ENCODE measurements at places on chromosomes 13 and 19.

- DNase-seq = no peak
Measured at GRCh38 chr19:45097776-45098520, 5.0 kb downstream of the PPP1R37 start.

- DNase-seq = peak; percentile 47
Measured at GRCh38 chr19:15666883-15667282, 6.0 kb upstream of the CYP4F12 start.

DNA sequence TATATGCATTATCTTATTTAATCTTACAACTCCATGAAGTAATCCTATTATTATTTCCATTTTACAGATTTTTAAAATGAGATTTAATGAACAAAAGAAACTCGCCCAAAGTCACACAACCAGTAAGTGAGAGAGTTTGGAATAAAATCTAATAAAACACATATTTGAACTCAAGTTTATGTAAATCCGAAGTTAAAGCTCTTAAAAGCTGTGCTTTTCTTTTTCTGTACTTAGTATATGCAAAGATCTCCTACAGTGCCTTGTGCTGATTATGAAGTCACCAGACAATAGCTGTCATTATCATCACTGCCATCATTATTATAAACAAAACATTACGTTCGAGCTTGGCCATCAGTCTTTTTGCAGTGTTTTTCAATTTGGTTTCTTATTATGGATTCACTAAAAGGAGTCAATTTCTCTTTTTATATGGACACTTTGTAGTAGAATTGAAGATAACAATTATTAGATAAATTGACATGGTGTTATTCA is 29.7 kb upstream of the ENOX1 start:
- no peak for DNase-seq

DNA sequence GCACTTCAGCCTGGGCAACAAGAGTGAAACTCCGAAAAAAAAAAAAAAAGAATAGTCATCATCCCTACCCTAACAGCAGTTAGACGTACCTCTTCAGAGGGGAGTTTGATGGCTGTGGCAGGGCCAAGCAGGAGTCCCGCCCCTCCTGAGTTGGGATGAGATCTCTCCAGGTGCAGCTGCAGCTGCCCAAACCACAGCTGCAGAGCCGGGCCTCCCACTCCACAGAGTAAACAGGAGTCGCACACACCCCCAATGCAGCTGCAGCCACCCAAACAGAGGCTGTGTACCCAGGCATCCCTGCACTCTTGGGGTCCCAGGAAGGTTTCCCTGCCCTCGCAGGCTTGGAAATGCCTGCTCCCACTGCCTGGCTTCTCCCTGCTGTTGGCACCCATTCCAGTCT is 17.4 kb upstream of the MLLT1 start:
- DNase-seq = no peak

DNA sequence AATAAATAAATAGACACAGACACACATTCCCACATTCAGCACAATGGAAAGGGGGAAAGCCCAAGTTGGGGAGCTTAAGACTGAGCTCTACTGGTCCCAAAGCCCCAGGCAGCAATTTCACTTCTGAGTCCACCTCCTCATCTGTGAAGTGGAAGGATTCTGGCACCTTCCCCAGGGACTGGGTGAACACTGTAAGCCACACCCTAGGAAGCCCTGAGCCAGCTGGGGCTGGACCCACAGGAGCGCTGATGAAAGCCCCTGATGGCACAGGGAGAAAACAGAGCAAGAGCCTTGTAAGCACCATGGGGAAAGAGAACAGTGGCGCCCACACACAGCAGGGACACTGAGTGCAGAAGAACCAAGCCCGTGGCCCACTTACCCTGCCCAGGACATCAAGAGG is 37.8 kb downstream of the EPS15L1 start:
- no peak for DNase-seq

DNA sequence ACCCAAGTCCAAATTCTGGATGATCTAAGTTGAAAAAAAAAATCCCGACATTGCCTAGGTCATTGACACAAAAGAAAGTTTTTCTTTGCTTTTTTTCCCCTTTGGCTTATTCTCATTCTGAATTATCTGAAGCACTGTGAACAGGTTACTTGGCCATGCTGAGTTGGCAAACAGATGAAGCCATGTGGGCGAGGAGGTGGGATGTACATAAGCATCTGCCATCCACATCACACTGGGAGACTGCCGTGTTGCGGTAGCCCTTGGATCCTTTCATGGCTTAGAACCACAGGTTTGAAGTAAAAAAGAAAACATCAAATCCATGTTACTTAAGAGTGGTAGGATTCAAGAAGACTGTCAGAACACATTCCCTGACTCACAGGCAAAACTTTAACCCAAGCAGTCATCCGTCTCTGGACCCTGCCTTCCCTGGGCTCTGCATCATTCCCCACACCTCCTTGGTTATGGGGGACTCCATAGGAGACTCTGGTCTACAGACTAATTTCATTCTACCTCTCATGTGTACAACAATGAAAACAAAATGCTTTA is 242.5 kb upstream of the SERP2 start:
- DNase-seq = no peak

GRCh38 chr19:42488783-42489521 is 39.3 kb downstream of the CEACAM1 start:
- no peak for DNase-seq

- peak; percentile 42 for DNase-seq
Measured at GRCh38 chr13:94333131-94333820, 146.2 kb downstream of the DCT start.

DNA sequence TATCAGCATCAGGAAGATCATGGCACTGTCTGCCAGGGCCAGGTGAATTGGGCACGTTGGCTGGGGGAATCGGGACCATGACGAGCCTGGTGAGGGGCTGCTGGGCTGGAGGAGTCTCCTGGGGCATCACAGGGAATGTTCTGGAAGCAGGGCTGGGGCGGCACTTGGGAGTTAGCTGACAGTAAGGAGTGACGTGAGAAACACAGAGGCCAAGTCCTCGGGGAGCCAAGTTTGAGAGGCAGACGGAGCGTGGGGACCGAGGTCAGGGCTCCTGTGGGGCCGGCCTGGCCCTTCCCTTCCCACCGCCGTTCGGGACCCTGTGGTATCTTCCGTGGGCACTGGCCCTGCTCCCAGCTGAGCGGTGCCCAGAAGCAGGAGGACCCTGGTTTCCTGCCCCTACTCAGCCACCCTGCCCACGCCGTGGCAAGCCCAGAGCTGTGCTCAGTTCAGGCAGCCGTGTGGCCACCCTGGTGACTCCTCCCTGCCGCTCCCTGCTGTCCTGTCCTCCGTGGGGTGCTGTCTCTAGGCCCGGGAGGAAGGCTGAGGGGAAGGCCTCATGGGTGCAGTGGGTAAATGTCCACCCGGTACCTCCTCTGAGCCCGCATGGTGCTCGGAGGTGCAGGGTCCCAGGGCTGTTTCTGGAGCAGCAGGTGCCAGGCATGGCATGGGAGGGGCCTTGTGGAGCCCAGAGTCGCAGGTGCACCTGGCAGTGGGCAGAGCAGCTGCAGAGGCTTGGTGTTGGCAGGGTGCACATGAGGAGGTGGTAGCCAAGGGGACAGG is 25.2 kb downstream of the CRTC1 start:
- no peak for DNase-seq

Measured in vagina (tissue), 2 donors.